ENCODE measurements at places on chromosomes 11 and 22.

DNA sequence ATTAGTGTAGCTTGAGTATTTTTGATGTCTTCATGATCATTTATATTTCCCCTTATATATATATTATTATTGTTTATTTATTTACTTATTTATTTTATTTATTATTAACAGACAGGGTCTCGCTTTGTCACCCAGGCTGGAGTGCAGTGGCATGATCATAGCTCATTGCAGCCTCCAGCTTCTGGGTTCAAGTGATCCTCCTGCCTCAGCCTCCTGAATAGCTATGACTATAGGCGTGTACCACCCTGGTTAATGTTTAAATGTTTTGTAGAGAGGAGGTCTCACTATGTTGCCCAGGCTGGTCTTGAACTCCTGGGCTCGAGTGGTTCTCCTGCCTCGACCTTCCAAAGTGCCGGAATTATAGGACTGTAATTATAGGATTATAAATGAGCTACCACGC, 10.2 kb downstream of the ADM start:
- no peak for DNase-seq

- DNase-seq = no peak
Measured at GRCh38 chr11:3840004-3840869, 522 bp downstream of the RHOG start.

DNA sequence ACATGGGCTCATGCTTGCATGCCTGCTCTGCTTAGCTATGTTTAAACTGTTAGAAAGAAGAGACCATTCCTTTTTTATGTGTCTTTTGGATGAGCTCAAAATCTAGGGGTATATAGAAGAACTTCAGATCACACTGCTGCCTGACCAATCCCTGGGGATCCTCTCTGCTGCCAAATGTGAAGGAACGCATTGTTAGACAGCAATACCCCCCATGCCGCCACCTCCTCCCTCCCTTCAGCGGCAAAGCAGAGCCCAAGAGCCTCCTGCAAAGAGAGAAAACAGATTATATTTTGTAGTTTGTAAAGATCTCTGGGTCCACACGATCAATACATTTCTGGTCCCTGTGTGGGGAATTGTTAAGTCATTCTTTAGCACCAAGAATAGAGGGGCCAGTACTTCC, 677.6 kb downstream of the NTM start:
- no peak for DNase-seq

GRCh38 chr22:33811686-33812085, 108.6 kb downstream of the LARGE1 start:
- peak; percentile 62 for DNase-seq

DNA sequence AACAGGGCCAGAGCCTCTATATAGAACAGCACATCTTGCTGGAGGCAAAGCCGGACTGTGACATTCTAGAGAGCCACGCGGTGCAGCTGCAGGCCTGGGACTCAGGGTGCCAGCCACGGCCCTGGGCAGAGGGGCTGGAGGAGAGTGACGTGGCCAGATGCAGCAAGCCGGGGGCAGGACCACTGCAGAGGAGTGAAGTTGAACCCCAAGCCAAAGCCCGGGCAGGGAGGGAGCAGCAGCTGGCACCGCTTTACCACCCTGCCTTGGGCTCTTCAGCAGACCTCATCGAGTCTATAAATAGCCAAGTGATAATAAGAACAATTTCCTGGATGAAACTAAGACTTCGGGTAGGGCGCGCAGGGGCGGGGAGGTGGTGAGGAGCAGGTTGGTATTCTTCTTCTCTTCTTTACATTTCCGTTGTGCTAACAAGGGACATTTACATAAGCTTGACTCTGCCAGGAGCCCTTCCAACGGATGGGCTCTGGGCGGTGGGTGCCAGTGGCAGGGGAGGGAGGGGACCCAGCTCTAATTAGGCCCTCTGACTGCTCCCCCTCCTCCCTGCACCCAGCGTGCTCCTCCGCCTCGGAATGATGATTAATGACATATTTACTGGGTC, 110.2 kb downstream of the ST3GAL4 start:
- no peak for DNase-seq

GRCh38 chr11:11864803-11865202, 23.0 kb downstream of the USP47 start:
- DNase-seq = no peak

DNA sequence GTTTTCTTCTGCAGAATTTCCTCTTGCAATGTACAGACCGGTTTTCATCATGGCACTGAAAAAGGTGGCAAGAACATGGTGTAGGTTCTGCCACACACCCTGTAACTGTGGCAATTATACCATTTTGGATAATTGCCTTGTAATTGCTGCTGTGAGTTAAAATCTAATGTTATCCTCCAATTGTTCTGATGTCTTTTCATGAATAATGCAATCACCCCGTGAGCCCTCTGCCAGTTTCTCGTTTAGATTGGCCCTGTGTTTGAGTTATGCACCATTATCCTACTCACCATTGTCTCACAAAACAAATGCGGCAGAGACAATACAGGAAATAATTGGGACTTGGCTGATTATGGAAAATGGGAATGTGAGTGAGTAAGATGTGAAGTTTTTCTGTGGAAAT, 61.8 kb upstream of the MTNR1B start:
- no peak for DNase-seq

- DNase-seq = peak; percentile 74
Measured at GRCh38 chr11:3880724-3881123, 25.3 kb downstream of the STIM1 start.

GRCh38 chr22:33114565-33114964, 56.4 kb upstream of the SYN3 start:
- no peak for DNase-seq

- DNase-seq = no peak
Measured at GRCh38 chr11:10715571-10715970, 22.0 kb upstream of the IRAG1 start.

- DNase-seq = peak; percentile 81
Measured at GRCh38 chr11:86596861-86597586, 75.4 kb downstream of the ME3 start.

DNA sequence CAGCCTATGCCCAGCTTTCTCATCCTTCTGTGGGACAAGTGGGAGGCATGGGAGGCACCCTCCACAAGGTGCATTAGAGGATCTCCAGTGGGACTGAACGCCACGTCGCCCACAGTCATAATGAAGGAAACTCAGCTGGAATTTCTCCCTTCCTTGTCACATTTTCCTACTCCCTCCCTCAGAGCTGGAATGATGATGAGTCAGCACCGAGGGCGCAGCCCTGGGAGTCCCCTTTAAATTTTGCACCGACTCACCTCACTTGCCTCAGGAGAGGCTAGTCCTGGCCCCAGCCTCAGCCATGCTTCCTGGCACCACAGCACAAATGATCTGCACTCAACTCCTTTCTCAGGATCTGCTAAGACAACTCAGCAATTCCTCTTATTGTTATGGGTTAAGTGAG, 34.3 kb downstream of the DBX1 start:
- peak; percentile 44 for DNase-seq

GRCh38 chr11:57103899-57104605, 77.7 kb upstream of the LRRC55 start:
- DNase-seq = no peak

DNA sequence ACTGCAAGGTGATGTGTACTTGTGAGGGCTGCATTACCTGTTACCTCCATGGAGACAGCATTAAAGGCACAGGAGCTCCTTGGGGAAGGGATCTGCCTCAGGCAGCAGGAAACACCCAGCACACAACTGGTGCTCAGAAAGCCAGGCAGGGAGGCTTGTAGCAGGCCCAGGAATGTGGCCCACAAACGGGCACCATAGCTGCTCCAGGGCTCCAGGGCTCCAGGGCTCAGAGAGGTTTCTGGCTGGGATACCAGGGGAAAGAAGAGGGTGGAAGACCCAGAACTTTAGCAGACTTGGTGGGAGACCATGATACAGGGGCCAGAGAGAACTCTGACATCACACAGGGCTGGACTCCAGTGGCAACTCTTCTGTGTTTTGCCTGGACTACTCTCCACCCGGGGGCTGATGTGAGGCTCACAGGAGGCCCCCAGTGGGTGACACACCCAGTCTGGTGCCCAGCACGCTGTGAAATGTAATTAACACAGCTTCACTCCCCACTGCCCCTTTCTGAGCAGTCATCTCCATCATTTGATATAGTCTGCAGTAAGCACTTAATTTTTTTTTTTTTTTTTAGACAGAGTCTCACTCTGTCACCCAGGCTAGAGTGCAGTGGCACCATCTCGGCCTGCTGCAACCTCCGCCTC, 14.7 kb upstream of the SULT4A1 start:
- no peak for DNase-seq

DNA sequence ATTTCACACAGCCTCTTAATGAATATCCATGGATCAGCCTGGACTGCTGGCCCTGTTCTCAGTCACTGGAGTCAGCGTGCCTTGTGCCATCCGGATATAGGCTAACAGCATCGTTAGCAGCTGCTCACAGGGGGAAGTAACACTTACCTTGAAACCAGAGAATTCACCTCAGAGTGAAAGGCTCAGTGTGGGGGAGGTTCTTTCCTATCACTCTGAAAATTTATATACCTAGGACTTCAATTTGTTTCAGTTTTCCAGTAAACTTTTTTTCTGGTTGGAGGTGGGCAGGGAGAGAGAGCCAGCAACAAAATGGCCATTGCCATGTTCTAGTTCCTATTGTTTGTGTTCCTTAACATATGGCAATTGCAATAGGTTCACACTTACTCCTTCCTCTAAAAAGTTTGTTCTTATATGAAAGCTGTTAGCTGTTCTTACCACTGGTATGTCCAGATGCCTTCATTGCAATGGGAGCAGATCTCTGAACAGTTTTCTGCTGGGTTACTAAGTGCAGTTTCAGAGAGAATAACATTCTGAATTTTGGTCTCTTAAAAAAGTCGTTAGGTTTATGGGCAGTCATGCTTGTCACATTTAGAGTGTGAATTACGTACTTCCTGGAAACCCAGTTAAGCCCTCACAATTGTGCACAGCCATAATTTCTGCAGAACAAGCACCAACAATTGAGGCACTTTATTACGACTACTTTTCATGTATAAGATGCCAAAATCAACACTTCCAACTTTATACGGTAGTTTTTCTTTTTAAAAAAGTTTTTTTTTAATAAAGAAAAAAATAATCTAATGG, 247.6 kb downstream of the CADM1 start:
- DNase-seq = no peak

DNA sequence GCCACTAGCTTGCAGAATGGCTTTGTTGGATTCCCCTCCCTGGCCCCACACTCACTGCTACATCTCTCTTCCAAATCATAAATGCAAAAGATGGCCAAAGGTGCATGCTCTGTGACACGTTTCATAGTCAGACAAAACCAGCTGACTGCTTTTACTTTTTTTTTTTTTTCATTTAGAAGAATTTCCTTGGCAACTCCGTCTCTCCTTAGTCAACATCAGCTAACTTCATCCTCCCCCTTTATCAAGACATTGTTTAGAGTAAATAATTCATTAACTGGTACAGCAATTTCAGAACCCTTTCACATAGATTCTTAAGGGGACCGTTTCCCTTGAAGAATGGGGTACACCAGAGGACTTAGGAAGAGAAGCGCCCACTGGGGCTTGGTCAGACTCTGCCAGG, 16.0 kb downstream of the KCNQ1OT1 start:
- DNase-seq = no peak

DNA sequence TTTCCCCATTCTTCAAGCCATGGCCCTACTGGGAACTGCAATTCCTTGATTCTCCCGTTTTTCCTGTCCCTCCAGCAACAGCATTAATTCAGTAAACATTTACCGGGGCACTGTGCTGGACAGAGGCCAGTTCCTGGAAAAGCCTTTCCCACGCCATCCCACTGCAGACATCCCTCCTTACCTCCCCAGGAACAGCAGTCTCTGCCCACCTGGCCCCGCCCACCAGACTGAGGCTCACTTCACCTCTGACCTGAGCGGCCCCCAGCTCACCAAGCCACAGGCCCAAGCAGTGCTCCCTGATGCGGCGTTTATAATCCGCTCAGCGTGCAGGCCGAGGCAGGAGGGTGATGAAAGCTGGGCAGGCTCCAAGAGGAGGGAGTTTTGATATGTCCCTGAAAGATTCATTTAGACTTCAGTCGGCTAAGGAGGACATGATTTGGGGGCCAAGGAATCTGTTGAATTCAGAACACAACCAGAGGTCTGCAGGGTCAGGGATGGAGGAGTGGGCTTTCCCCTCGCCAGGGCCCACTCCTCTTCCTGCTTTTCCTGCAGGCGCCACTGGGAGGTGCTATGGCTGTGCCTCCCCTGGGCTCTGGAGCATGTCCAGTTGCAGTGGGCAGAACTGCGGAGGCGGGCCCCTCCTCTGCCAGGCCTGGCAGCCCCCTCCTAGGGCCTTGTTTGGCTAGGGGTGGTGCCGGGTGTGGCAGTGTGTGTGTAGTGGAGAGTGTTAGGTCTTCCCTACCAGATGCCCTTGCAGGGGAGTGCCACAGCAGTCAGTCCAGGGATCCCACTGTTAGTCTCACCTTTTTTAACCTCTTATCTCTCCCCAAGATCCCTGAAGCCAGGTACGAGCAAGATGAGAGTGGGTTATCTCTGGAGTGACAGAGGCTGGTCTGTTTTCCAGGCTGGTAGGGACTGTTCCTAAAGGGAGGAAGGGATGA, 1.4 kb upstream of the TAGLN start:
- peak; percentile 78 for DNase-seq

GRCh38 chr11:35270342-35270741, 131.4 kb downstream of the CD44 start:
- no peak for DNase-seq

DNA sequence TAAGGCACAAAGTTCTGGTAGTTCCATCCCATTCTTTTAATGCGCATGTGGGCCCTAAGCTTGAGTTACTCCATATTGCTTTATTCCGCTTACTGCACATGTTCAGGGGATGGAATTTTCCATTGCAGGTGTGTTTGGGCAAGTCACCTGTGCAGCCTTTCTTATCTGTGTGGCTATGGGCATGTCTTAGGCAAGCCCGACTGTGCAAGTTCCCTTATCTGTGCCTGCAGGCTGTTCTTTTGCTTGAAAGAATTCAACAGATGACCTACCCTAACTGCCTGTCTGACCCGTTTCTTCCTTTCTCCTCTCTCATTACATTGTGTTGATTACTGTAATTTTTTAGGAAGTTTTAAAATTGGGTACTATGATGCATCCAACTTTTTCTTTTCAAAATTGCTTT, 363.6 kb downstream of the TTC28 start:
- no peak for DNase-seq

DNA sequence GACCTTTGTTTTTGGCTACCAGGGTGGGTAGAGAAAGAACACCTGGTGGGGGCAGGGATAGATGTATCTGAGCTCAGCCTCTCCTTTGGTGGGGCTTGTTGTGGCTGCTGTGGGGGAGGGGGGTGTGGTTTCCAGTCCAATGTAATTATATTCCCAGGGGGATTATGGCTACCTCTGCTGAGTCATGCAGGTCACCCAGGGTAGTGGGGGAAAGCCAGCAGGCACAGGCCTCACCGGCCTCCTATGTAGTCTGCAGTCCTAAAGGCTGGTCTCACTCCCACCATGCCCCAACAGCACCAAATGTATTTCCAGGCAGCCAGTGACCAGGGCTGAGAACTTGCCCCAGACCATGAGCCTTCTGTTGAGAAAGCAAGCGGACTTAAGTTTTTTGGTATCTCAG, 119.6 kb downstream of the DYNC2H1 start:
- peak; percentile 5 for DNase-seq

GRCh38 chr22:31104869-31105268, 2.5 kb downstream of the SELENOM start:
- no peak for DNase-seq

- no peak for DNase-seq
Measured at GRCh38 chr22:27163162-27164137, 506.1 kb downstream of the MIAT start.

- DNase-seq = no peak
Measured at GRCh38 chr22:22400964-22401363, 107.6 kb downstream of the ZNF280B start.

- DNase-seq = no peak
Measured at GRCh38 chr11:117832511-117832910, 8.0 kb upstream of the FXYD2 start.

- no peak for DNase-seq
Measured at GRCh38 chr11:64382047-64382446, 23.1 kb downstream of the RPS6KA4 start.
